ENCODE measurements at places on chromosomes 13 and 19. TPM values are rescaled to one million over a fixed set of nuclear protein-coding genes. Genes with fewer than 3 reads are reported as not detected.

DNA sequence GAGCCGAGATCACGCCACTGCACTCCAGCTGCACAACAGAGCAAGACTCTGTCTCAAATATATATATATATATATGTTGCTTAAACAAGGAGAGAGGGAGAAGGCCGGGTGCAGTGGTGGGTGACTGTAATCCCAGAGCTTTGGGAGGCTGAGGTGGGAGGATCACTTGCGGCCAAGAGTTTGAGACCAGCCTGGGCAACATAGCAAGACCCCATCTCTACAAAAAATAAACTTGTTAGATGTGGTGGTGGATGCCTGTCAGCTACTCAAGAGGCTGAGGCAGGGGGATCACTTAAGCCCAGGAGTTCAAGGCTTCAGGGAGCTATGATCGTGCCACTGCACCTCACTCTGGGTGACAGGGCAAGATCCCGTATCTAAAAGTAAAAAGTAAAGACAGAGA lies 5.3 kb upstream of the HSD17B14 start:
- no peak for DNase-seq
- H3K36me3 ChIP-seq = no peaks in the 10 kb centered on the region
- no peak overlapping the region for H3K27ac ChIP-seq

Gene NANOS2
- total RNA-seq = 0.18 TPM

GRCh38 chr13:47549219-47549752 lies 451.8 kb downstream of the SUCLA2 start:
- no peaks in the 10 kb centered on the region for H3K27me3 ChIP-seq
- no peak overlapping the region for H3K4me3 ChIP-seq
- DNase-seq = no peak
- no peak overlapping the region for H3K27ac ChIP-seq

DNA sequence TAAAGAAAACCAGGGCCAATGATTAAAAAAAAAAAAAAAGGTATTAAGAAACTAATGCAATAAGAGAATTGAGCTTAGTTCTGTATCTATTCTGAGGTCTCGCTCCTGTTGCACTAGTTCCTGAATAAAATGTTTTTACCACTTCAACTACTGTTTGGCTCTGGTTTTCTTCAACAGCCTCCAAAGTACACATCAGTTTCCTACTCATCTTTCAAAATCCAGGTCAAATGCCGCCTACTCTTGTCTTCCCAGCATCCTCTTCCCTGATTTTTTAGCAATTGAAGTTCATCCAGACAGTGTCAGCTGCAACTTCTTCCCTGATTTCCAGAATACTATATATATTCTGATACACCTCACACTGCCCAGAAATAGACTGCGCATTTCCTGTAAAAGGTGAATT lies 1.4 kb upstream of the RCBTB1 start:
- H3K4me3 ChIP-seq = peak overlapping the region; percentile 87
- H3K36me3 ChIP-seq = peaks cover 4% of the 10 kb centered on the region
- no peak for DNase-seq

DNA sequence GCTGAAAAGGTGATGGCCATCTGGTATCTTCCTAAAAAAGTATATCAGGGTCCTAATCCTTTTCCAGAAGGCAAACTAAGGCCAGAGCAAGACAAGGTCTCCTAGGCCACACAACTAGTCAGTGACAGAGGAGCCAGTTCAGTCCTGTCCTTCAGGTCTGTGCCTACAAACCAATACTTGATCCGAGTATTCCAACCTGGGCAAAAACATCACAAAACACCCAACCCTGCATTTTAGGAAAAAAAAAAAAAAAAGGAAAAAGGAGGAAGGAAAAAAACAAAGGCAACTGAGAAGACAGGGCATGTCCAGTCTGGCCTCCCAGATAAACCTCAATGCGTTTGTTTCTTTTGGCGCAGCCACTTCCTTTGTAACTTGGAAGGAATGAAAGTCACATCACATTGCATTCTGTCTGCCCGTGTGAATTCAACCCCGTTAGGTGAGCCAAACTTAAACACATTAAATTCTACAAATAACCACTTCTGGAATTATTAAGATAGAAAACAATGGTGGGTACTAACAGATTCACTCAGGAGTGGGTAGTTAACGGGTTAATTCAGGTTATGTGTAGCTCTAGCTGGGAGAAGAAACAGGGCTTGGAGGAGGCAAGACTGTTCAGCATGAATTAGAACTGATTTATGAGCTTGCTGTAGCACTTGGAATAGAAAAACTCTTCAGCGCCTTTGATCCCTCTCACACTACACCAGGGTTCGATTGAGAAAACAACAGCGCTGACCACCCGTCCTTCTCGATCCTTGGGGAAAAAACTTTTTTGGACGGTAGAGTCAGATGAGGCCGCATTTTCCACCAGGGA lies 43.0 kb upstream of the HNRNPA1L2 start:
- H3K4me1 ChIP-seq = peaks cover 11% of the 10 kb centered on the region
- no peaks in the 10 kb centered on the region for H3K36me3 ChIP-seq
- peaks cover 28% of the 10 kb centered on the region for H3K27me3 ChIP-seq
- no peak overlapping the region for H3K27ac ChIP-seq
- H3K4me3 ChIP-seq = peak overlapping the region; percentile 60
- DNase-seq = no peak
